ENCODE measurements at places on chromosomes 5 and 9.

- DNase-seq = no peak
Measured at GRCh38 chr9:95373069-95373681, 55.7 kb upstream of the FANCC start.

DNA sequence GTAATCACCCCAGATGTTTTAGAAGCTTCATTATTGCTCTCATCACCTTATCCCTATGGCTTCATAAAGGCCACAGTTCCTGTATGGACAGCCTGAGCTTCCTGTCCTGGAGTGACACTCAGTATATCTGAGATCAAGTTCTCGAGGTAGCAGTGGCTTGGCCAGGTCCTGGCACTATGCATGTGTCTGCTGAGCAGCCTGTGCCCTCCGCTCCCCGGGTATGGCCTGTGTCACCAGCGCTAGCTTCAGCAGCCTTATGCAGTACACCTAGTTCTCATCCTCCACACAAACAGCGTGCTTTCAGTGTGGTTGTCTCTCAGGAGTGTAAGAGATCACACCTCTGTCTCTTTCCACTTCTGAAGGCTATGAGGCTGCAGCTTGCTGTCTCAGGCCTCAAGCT lies 514.7 kb downstream of the DIRAS2 start:
- no peak for DNase-seq

DNA sequence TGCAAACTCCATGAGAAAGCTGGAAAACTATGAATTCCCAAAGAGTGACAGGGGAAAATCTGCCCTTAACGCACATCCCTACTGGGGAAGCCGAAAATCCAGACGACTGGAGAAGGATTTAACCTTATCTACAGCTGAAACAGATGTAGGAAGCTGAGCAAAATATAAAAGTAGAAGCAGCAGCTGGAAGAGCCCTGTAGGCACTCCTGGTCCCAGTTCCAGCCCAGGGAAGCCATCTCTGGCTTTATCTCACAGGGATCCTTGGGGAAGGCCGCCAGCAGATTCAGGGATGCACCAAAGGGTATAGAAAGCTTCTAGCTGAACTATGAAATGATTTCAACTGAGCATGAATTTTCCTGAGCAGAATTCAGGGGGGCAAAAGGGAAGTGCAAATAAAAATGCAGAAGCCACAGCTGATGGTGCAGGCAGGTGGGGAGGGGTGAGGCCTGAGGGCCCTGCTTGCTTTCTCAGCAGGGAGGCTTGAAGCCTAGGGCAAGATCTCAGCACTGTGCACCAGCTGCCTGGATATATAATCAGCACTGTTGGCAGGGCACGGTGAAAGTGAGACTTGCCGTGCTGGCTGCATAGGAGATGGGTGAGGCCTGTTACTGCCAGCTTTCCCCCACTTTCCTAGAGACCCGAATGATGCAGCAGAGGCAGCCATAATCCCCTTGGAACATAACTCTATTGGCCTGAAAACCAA lies 2019.5 kb upstream of the NUDT12 start:
- no peak for DNase-seq

DNA sequence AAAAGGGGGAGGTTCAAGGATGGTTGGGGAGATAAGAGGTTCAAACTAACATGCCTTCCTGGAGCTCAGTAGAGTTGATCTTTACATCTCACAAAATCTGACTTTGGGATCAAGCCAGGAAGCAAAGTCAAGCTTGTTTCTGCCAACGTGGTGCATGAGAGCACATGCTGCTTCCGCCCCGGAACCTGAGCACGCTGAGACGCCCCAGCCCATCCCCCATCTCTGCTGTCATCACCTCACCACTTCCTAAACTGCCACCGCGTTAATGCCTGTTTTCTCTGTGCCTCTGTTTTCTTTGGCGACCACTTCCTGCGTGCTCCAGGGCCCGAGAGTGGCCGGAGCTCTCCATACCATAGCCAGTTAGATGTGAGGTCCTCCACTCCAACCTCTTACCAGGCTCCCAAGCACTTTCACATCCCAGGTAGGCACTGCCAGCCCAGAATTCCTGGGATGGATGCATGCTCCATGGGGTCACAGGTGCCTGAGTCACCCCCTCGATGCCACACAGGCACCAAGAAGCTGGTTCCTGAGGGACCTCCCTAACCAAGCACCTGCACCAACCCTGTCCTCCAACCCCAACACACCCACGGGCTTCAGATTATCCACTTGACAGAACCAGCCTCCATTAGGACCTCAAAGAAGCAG lies 31.2 kb upstream of the AFAP1L1 start:
- DNase-seq = peak; percentile 55

- no peak for DNase-seq
Measured at GRCh38 chr9:75382126-75382525, 293.8 kb downstream of the OSTF1 start.

- no peak for DNase-seq
Measured at GRCh38 chr9:93587284-93587650, 10.9 kb downstream of the PHF2 start.

GRCh38 chr5:82850393-82850792 lies 226.8 kb downstream of the TMEM167A start:
- no peak for DNase-seq

- DNase-seq = no peak
Measured at GRCh38 chr9:109401169-109401989, 80.5 kb upstream of the EPB41L4B start.

DNA sequence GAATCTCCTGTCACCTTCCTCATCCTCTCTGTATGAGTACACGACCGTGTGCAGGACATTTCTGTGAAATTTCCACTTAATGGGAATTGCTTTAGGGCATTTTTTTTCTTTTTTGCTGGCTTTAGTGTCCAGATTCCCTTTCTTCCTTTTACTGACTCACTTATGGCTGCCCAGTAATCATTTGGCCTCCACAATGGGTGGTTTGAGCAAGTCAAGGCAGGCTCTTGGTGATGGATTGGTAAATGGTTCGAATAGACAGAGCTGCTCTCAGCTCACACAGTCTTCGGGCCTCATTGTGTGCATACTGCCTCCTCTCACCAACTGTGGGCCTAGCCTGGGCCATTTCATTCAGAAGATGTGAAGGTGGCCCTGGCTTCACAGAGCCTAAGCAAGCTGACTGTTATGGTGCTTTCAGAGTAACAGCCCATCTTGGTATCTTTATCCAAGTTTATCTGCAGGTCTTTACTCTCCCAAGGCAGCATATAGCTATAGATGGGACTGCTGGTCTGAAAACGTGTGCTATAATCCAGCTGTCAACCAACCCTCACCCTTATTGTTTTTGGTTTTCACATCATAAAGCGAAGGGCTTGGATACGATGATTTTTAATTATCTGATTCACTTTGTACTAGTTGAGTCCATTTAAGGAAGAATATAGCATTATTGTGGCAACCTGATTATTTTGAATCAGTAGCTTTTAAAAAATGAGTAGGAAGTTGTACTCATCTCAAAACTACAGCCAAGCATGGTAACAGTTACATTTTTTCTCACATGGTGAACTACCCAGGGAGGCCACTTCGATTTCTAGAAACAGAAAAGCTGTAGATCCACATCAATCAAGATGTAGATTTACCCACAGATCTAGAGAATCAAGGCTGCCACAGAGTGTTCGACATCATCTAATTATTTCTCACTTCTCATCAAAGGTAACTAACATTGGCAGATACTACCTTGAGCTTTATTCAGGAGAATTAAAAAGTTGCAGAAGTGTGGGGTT lies 50.4 kb upstream of the CKMT2 start:
- no peak for DNase-seq

- no peak for DNase-seq
Measured at GRCh38 chr5:14908172-14908571, 36.6 kb upstream of the ANKH start.

DNA sequence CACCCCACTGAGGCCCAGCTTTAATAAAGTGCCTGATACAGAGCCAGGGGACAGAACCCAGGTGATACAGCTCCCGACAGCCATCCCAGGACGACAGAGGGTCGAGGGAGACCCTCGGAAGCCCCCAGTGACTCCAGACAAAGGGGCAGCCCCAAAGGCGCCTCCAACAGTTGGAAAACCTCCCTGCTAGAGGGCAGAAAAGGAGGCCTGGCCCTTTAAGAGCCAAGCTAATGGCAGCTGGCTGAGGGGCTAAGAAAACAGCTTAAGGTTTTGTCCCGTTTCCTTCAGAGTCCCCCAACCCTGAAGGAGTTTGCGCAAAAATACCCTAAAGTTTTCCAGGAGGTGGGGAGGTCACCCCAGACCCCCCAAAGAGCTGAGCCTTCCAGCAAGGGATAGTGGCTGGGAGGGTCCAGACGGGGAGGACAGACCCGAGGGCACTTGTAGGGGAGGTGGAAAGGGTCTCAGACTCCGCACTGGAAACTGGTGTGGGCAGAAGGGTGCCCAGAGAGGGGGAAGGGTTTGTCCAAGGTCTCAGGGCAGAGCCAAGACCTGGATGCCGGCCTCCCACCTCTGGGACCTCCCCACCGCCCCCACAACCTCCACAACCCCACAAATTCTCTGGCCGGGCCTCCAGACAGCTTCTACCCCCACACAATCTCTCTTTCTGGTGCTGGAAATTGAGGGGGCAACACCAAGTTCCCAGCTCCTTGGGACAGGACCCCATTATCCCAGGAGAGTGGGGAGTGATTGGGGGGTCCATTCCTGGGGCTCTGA lies 8.2 kb upstream of the AK1 start:
- DNase-seq = no peak

DNA sequence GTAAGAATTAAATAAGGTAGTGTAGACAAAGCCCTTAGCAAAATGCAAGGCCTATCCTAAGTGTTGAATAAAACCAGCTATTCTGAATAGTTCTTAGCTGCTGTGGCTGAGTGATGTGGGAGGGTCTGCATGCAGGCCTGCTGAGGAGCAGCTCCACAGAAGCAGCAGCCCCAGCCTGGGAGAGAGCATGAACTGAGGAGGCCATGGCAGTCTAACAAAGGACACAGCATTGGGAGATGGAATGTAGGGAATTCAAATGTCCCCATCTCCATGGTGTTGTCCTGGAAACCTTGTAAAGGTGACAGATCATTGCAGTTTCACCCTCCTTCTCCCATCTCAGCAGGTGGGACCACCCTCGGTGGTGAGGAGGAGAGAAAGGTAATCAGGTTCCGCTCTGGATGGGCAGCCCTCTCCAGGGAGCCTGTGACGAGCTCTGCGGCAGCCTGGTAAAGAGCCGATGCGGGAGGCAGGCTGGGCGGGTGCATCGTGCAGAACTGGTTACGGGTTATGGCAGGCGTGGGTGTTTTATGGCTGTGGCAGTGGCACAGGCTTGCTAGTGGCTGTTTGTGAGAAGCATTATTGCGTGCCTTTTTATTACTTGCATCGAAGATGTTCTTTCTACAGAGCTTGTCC lies 199.9 kb upstream of the GLRA1 start:
- DNase-seq = no peak

- DNase-seq = no peak
Measured at GRCh38 chr9:107108342-107109130, 174.5 kb upstream of the RAD23B start.

GRCh38 chr5:50700706-50701105 lies 34.3 kb downstream of the PARP8 start:
- no peak for DNase-seq

- no peak for DNase-seq
Measured at GRCh38 chr5:124839371-124839998, 93.0 kb upstream of the ZNF608 start.

GRCh38 chr9:121324316-121324715 lies 45.7 kb downstream of the STOM start:
- DNase-seq = no peak

GRCh38 chr5:103407402-103407801 lies 148.8 kb downstream of the MACIR start:
- no peak for DNase-seq

DNA sequence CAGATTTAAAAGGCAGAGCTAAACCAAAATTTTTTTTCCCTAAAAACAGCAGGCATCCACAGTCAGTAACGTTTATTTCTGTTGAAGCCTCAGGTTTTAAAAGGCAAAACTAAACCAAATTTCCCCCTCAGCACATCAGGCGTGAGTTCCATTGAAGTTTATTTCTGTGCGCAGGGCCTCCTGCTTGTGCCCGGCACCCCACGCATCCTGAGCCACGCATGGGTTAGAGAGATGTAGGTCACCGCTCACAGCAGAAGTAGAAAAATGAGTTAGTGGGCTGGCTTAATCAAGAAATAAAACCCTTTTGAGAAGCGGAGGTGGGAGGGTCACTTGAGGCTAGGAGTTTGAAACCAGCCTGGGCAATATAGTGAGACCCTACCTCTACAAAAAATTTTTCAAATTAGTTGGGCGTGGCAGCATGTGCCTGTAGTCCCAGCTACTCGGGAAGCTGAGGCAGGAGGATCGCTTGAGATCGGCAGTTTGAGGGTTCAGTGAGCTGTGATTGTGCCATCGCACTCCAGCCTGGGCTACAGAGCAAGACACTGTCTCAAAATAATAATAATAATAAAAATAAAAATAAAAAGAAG lies 75.6 kb upstream of the SPIN1 start:
- no peak for DNase-seq

GRCh38 chr5:112762113-112762810 lies 24.6 kb downstream of the APC start:
- DNase-seq = no peak

DNA sequence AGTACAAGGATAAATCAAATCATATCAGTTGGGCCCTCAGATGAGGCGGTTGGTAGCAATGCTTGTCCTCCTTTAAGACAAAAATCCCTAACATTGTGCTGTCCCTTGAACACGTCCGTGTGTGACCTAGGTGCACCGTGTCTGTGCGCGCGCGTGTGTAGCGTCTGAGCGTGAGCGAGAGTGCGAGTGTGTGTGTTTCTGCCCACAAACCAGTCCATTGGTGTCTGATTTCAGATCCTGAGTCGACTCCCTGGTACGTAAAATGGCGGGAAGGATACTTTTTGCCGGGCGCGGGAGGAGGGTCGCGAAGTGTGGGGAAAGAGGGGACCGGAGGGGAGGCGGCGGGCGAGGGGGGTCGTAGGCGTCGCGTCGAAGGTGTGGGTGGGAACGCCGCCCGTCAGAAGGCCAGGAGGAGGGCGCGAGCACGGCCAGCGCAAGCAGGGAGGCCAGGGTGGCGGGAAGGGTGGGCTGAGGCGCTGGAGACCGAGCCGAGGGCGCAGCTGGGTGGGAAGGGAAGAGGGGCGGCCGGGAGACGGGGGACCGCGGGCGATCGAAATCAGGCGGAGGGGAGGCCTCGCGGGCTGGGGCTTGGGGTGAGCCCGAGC lies 8.9 kb downstream of the OTP start:
- no peak for DNase-seq

DNA sequence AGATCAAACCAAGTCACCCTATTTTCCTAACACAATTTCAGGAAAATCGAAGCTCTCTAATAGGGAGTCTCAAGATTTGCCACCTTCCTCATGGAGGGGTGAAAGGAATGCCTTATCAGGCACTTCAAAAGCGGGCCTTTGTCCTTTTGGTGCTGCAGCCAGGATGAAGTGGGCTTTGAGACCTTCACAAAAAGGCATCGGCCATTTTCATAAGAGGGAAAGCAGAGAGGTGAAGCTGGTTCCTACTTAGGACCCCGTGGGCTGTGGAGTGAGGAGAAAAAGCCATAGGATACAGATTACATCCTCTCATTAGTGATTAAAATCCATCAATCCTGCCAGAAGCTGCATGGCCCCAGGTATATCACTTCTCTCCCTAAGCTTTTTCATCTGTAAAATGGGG lies 859 bp downstream of the CDKN2AIPNL start:
- no peak for DNase-seq

- no peak for DNase-seq
Measured at GRCh38 chr9:19992556-19992955, 203.7 kb upstream of the SLC24A2 start.
